GM18507 (cell line): ENCODE measurements at places on chromosomes 3 and 15.
A peak's percentile ranks its signal among the peaks of the same experiment; 100 is the strongest.

DNA sequence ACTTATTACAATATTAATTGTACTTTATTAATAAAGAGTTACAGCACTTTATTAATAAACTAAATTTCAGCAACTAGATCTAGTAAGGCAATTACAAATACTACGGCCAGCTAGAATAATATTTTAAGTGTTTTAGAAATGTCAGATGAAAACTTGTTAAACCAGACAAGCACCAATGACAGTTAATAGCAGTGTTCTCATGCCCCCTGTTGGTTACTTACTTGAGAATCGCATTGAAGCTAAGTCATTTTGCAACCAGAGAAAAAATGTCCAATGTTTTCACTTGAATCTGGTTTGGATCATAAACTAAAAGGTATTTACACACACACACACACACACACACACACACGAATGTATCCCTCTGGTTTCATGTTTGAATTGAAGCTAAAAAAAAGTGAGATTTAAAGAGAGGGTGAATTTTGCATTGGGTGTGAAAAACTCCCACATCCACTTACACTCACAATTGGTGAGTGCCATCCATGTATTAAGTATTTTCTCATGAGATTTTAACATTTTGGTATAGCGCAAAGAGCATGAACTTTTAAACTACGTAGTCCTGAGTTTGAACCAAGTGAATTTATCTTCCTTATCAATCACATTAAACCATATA lies 347.7 kb downstream of the ZBBX start:
- no peak for DNase-seq

- no peak for DNase-seq
Measured at GRCh38 chr15:24899795-24900194, 55.0 kb upstream of the SNRPN start.

- DNase-seq: peak; percentile 55
Measured at GRCh38 chr3:4977001-4977852, 2.0 kb upstream of the BHLHE40 start.

DNA sequence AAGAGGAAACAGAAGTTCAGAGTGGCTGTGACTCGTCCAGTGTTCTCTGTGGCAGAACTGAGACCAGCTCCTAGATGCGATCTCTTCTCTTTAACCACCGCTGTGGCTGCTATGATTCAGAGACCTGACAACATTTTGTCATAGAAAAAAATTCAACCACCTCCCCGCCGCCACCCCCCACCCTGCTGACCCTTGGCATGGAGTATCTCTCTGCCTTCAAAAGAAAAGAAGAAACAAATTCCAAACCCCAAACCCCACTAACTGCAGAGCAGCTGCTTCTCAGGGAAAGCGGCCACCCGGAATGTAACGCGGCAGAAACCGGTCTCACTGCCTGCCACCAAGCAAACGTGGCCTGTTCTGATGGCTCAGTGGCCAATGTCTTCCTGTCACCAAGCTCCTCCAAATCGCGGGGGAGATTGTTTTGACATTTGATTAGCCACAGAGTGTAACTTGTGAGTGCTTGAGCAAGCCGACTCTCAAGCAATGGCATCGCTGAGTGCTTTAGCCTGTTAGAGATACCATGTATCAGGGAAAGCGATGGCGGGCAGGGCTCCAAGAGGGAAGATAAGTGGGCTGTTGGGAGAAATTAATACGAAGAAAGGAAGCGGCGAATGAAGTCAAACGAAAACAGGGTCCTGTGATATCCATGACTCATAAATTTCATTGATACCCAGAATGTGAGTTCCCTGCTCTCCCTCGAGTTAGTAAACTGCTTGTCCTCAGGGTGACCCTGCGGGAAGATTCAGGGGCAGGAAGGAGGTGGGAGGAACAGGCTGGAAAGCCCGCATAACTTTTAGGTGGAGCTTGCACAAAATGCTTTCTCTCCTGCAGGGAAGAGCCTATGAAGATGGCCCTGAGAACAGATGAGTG lies 44.8 kb upstream of the TLE3 start:
- DNase-seq: no peak

DNA sequence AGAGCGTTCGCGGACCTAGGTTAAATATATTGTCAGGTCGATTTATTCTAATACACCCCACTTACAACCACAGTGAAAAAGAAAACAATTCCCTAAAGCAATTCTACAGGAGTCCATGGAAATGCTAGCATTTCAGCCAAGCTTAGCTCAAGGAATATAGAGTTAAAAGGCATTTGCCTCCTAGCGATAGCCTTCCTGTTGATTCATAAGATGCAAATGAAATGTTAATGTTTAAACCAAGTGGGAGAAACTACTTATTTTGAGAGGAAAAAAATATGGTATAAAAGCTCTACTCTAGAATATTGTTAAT lies 1.7 kb upstream of the ALCAM start:
- DNase-seq: no peak

GRCh38 chr3:61861410-61861809 lies 300.0 kb downstream of the PTPRG start:
- DNase-seq: no peak

- no peak for DNase-seq
Measured at GRCh38 chr3:23406601-23407000, 203.5 kb downstream of the UBE2E2 start.

GRCh38 chr3:102290241-102290640 lies 144.6 kb upstream of the ZPLD1 start:
- DNase-seq: no peak

- DNase-seq: no peak
Measured at GRCh38 chr3:52084216-52084945, 28.0 kb upstream of the DUSP7 start.

- no peak for DNase-seq
Measured at GRCh38 chr3:18645619-18646018, 220.5 kb upstream of the SATB1 start.

DNA sequence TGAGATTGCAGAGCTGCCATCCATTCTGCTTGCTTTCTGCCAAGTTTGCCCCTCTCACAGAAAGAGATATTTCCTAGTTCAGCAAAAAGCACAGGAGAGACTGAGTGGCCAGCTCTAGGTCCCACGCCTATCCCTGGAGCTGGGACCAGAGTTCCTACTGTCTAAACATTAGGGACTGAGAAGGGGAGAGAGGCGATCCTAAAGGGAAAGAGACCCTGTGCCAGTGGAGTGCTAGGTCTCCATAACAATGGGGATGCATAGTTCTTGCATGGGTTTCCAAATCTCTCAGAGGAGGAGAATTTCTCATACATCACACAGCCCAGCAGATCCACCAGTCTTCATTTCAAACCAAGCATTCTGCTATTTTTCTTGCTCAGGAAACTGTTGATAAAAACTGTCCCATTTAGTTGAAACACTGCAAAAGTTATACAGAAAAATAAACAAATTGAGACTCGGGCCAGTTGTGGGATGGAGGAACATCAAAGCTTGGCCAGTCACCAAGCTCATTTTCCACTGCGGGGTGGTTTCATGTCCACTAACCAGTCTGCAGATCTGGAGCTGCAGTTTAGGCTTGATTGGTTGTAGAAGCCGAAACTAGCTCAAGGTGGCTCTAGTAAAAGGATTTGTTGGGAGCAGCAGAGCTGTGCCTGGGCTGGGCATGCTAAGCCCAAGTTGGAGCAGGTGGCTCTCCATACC lies 62.7 kb downstream of the EEFSEC start:
- no peak for DNase-seq
